ENCODE measurements at places on chromosomes 5 and 9.

DNA sequence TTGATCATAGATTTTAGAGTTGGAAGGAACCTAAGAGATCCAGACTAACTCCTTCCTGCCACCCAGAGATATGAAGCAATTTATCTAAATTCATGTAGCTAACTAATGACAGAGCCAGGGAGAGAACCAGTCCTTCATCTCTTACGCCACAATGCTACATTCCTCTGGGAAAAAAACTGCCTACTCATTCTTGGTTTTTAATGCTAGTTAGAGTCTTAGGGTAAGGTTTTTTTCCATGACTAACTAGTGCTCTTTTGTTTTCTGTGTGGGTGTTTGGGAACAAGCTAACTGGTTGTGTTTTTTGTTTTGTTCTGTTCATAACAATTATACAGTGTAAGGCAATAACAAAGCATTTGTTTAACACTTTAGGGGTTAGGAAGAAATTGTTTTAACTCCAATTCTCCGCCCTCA lies 52.4 kb downstream of the SLC44A1 start:
- DNase-seq: no peak

GRCh38 chr9:122846371-122846940 lies 18.1 kb upstream of the PDCL start:
- no peak for DNase-seq

GRCh38 chr5:57181154-57181553 lies 7.3 kb downstream of the GPBP1 start:
- no peak for DNase-seq

DNA sequence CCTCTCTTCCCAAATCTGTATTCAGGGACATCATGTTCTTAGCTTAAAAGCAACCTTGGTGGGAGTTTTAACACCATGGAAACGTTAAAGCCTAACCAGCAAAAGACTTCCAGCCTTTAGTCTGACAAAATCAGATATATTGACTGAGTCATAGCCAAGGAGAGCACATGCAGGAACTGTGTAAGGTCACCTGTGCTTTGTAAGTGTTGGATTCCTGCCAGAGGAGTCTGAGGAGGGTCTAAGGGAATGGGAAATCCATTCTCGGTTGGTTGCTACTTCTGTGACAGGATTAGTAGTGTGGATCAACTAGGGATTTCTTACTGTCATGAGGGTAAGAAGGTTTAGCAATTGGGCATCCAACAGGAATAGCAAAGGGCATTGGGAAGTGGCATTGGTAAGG lies 142.0 kb upstream of the CHD1 start:
- no peak for DNase-seq

- no peak for DNase-seq
Observed at GRCh38 chr5:95826949-95827891, 4.7 kb upstream of the GLRX start.

DNA sequence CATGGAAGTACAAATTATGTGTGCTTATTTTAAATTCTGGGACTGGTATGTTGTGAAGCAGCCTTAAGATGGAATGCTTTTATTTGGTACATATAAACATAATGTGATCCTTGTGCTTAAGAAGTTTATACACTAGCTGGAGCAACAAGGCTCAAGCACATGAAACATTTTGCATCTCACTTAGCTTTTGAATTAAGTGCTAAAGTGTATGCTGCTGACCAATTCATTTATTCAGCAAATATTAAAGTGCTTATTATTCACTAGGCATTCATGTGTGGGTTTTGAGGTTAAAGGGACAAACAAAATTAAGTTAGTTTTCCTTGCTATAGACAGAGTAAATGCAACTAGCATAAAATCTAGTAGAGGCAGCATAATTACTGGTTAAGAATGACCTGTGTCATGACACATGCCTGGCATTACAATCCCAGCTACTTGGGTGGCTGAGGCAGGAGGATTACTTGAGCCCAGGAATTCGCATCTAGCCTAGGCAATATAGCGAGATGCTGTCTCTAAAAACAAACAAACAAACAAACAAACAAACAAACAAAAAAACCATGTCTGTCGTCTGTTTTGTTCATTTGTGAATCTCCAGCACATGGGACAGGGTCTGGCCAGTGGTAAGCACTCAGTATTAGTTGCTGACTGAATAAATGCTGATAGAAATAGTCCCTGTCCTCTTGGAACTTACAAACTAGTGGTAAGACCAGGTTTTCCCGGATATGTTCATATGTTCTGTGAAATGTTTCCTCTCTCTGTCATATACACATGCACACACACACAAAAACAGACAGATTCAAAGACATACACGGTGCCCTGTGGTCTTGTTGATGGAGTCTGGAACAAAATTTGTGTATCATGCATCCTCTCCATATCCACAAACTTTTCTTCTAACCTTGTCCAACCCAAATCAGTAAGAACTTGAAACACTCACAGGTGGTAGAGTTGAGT lies 41.9 kb upstream of the TNFAIP8 start:
- no peak for DNase-seq

DNA sequence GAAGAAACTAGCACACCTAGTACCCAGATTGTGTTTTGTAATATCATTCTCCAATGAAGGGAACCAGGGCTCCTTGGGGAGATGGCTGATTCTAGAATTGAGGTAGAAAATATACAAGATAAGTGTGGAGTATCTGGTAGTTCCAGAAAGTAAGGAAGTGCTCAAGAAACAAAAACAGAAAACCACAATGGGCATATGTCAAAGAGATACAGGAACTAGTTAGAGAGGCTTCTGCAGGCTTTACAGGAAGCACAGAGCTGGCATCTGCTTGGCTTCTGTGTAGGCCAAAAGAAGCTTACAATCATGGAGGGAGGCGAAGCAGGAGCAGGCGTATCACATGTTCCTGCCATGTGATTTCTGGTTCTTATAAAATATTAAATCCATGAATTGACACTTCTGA lies 105.7 kb upstream of the TMEM161B start:
- DNase-seq: no peak

DNA sequence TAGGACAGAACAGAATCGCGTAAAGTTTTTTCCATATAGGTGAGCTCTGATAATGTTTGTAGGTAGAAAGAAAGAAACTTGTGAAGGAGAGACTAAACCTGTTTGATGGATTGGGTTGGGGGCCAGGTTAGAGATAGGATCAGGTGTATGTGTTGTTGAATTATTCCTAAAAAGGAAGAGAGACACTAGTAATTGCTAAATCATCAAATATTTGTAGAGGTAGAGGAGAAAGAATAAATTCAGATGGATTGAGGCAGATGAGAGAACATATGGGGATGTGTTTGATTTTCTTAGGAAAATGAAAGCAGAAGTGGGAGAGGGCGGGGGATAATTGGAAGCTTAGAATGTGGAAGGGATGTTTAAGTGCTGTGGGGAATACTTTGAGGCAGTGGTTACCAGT lies 7.7 kb downstream of the ZCCHC7 start:
- DNase-seq: no peak

GRCh38 chr9:94971378-94972131 lies 245.1 kb downstream of the AOPEP start:
- no peak for DNase-seq

DNA sequence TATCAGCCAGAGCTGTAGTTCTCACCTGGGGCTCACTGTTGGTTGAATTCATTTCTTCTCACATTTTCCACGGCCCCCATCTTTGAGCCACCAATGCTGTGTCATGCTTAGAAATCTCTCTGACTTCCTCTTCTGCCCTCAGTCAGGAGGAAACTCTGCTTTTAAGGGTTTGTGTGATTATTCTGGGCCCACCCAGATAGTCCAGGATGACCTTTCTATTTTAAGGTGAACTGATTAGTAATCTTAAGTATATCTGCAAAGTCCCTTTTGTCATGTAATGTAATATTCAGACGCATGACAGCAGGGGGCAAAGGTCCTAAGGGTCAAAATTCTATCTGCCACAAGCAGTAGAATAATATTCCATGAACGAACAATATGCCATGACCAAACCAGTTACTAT lies 88.4 kb downstream of the AK8 start:
- DNase-seq: no peak

GRCh38 chr5:122981846-122982245 lies 54.7 kb downstream of the PPIC start:
- no peak for DNase-seq

- no peak for DNase-seq
Observed at GRCh38 chr5:105789246-105789645, 1881.5 kb downstream of the EFNA5 start.

GRCh38 chr9:99590840-99591239 lies 230.8 kb upstream of the NR4A3 start:
- DNase-seq: no peak

DNA sequence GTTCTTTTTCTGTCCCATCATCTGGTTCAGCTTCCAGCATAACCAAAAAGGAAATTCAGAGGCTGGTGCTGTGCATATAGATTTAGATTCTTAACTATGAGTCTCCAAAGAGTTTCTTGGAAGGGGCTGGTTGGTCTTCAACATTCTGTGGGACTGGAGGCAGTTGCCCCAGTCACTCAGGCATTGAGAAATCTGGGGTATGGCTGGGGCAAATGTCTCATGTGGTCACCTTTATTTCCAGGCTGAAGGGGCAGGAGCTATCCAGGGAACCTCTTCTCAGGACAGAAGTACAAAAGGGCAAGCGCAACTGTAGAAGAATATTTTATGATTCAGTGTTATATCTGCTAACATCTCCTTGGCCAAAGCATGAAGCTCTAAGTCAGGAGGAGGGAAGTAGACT lies 15.4 kb upstream of the TMEFF1 start:
- no peak for DNase-seq

GRCh38 chr9:72925126-72925789 lies 27.6 kb downstream of the ALDH1A1 start:
- DNase-seq: no peak

DNA sequence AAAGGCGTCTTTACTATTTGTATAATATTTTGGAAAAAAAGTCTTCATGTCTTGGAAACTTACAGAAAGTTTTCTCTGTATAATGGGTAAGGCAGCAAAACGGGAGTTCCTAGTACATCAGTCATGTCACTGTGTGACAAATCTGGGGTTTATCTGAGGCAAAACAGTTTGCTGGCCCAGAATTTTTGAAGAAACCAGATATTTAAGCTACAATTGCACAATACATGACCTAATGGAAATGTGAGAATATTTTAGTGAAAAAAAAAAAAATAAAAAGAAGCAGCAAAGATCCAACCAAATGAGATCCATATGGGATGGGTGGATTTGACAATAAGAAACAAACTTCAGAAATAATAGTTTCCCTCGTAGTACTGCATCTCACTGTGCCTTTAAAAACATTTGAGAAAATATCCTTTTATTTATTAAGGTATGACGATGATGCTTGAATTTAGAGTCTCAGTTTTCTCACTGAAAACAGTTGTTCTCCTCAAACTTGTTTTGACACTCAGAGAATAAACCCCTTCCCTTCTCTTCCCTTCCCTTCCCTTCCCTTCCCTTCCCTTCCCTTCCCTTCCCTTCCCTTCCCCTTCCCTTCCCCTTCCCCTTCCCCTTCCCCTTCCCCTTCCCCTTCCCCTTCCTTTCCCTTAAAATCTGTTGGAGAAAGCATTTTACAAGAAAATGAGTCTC lies 180.5 kb upstream of the TUT7 start:
- no peak for DNase-seq

- no peak for DNase-seq
Observed at GRCh38 chr5:112862085-112862484, 998 bp downstream of the SRP19 start.

- DNase-seq: no peak
Observed at GRCh38 chr5:135155616-135156214, 121.7 kb upstream of the PITX1 start.

GRCh38 chr9:129309041-129309430 lies 131.0 kb upstream of the IER5L start:
- no peak for DNase-seq

- no peak for DNase-seq
Observed at GRCh38 chr9:129604766-129605163, 16.1 kb downstream of the C9orf50 start.

DNA sequence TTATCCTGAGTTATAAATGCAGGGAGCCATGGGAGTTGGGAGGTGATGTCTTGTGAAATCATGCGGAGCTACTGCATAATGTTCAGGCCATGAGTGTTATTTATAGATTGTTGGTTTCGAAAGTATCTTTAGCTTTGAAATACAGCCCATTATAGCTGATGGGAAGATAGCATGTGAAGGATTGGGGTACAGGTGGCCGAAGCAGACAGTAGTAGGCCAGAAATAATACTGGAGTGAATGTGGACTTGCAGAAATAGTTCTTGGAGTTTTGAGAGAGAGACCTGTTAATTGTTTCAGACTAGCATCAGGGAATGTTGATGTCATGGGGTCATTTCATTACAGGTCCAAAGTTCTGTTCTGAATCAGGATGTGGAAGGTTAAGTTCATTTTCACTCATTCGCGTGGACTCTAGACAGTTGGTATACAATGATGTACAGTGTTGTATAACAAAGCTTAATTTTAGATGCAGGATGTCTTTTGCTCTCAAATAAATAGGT lies 3.8 kb downstream of the ATP6V1G1 start:
- no peak for DNase-seq

DNA sequence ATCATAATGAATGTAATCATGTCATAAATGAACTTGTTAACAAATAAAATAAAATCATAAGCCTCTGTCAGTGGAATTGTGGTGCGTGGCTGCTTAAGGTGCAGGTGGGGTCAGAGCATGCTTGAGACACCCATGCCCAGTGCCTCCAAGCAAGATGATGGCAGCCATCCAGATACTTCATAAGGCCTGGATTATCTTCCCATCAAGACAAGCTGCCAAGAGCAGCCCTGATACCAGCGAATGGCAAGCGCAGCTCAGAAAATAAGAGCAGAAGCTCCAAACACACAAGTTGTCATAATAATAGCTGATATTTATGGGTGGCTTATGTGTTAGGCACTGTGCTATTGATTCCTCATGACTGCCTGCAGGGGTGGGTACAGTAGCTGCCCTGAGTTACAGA lies 21.8 kb upstream of the LMX1B start:
- no peak for DNase-seq

DNA sequence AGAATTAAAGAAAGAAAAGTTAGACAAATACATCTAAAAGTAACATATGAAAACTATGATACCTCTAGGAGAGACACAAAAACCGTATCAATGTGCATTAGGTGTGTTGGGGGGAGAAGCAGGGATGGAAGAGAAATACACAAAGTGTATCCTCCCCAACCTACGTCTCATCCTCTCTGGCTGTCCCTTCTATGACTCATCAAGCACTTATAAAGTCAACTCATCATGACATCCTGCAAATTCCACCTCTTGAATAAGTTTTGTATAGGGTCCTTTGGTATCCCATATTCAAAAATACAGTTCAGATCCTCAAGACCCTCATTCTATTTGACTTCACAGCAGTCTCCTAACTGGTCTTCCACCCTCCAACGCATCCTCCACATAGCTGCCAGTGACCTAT lies 917.6 kb upstream of the DMAC1 start:
- no peak for DNase-seq

GRCh38 chr9:10633785-10634184 lies 21.0 kb upstream of the PTPRD start:
- DNase-seq: no peak

- DNase-seq: no peak
Observed at GRCh38 chr9:16664211-16664610, 206.3 kb downstream of the BNC2 start.
